ENCODE measurements at places on chromosomes 6 and 20.

DNA sequence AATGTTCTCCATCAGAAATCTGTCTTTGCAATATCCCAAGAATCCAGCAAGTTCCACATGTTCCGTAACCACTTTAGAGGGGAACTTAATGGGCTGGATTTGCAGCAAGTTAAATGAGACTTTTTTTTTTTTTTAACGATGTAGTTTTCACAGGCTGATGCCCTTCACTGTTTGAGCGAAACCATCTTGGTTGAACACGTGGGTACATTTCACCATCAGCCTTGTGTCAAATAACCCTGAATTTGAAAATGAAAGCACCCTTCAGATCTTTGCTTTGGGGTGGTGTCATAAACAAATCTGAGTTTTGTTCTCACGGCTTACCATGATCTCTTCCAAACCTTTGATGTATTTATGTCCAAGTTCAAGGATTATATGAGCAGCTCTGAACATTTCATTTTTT is 73.7 kb upstream of the EXOC2 start:
- no peak for DNase-seq

GRCh38 chr20:43752561-43753301 is 25.9 kb upstream of the GTSF1L start:
- DNase-seq: no peak

DNA sequence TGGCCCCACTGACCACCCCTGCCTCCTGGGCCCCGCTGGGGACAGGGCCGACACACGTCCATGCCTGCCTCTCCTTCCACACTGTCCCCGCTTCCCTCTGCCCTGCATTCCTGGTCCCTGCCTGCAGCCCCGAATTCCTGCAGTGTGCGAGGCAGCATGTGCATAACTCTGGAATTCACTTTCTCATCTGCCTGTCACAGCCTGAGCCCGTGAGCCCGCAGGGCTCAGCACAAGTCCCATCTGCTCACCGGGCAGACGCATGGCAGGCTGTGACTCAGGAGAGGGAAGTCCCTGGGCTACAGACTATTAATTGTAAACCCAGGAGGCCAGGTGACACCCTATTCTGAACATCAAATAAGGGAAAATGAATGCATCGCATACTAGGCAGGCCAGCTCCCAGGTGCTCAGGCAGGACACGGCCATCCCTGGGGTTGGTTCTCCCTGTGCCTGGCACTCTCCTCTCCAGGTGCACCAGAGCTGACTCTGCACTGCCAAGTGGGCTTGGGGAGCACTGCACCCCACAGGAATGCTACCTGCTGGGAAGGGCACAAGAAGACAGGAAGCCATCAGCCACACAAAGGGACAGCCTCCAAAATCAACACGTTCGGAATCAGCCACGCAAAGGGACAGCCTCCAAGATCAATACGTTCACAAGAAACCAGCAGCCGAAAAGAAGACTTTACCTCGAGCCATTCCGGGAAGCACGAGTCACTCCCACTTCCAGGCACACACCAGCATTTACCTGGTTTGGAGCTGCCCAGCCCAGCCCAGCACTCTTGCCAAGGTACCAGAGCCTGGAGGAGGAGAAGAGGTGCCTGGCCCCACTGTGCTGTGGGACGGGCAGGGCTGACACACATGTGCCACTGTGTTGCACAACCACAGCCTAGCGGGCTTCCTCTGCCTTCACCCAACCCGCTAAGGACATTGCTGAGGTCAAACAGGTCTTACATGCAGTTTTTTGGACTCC is 65.9 kb downstream of the DLL1 start:
- DNase-seq: no peak

DNA sequence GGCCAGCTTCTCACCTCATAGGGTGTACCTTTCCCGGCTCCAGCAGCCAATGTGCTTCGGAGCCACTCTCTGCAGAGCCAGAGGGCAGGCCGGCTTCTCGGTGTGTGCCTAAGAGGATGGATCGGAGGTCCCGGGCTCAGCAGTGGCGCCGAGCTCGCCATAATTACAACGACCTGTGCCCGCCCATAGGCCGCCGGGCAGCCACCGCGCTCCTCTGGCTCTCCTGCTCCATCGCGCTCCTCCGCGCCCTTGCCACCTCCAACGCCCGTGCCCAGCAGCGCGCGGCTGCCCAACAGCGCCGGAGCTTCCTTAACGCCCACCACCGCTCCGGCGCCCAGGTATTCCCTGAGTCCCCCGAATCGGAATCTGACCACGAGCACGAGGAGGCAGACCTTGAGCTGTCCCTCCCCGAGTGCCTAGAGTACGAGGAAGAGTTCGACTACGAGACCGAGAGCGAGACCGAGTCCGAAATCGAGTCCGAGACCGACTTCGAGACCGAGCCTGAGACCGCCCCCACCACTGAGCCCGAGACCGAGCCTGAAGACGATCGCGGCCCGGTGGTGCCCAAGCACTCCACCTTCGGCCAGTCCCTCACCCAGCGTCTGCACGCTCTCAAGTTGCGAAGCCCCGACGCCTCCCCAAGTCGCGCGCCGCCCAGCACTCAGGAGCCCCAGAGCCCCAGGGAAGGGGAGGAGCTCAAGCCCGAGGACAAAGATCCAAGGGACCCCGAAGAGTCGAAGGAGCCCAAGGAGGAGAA is 10.5 kb downstream of the GNAS-AS1 start:
- no peak for DNase-seq

GRCh38 chr20:46619445-46619844 is 31.8 kb downstream of the SLC13A3 start:
- no peak for DNase-seq

DNA sequence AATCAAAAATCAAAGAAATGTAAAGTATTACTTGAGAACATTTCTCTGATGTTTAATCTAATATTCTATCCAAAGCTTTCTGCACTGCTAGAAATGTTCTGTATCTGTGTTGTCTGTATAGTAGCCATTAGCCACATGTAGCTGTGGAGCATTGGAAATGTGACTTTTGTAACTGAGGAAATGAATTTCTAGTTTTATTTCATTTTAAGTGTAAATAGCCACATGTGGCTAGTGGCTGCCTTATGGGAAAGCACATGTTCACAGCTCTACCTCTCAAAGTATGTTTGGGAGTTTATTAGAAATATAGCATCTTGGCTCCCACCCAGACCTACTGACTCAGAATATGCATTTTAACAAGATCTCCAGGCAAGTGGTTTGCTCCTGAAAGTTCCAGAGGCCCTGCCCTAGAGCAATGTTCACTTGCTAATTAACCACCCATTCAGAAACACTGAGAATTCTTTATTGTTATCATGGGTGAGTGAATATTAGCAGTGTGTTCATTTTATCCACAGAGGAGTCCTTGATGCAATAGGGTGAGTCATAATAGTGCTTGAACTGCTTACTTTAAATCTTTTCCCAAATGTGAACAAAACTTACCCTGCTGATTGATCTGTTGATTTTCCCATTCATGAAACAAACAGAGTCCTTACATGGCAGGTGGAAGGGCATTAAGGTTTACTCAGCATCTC is 282.7 kb downstream of the PLCB1 start:
- no peak for DNase-seq

DNA sequence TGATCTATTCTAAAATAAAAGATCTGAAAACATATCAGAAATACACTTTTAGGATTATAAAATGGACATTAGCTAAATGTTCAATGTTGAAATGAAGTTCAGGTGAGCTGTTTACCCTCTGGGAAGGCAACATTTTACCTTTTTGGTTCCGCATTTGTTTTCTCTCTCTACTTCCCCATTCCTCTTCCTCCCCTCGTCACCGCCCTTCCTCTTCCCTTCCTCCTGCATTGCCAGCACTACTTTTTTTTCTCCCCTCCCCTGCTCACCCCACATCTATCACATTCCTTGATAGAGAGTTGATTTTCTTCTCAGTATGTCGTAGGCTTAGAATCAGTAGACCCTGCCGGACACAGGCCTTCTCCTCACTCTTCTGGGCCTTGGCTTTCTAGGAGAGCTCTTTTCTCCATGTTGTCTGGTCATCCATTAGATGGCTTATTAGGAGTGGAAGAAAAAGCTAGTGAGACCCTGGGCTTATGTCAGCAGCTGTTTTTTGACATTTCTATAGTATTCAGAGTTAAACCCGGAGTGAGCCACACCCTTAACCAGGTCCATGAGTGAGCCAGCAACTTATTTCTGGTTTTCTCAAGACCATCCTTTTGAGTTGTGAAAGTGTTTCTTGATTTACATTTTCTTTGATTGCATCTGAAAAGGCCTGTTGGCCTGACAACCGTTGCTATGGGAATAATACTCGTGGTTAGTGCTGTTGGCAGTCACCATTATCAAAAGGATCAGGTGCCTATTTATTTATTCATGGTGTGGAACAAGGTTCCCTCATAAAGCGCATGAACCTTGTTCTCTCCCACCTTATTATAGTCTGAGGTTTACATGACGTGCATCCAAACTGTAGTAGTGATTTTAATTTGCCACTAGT is 90.9 kb downstream of the DTD1 start:
- no peak for DNase-seq

DNA sequence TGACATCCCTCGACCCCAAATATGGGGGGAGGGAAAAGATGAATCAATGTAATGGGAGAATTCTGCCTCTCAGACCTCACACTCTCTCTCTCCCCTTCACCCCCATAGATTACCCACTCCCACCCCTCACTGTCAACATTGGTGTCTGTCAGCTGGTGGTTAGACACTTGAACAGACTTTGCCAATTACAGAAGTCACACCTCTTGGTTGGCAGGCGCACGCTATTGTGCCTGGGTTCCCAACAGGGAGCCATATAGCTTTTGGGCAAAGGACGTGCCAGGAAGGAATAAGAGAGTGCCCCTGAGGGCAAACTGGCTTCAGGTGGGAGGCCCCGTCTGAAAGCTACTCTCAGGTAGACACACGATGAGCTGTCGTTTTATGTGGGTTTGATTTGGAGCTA is 54.1 kb upstream of the FYN start:
- no peak for DNase-seq

GRCh38 chr20:63538204-63539091 is 1.3 kb upstream of the PTK6 start:
- DNase-seq: no peak

DNA sequence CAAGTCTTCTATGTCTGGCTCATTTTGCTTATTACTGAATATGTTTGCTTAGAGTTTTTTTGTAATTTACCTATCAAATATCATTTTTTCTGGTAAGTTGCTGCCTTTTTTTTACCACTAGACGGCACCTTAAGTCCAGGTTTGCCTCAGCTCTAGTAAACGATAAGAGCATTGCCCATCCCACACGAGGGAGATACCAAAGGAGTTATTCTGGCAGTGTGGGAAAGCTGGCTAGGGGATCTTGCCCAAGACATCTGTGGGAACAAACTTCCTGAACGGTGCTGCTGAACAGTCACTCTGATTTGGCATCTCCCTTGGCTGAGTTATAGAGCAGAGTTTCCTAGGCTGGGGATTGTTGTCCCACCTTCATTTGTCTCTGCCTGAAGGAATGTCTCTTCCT is 306.4 kb downstream of the COL12A1 start:
- no peak for DNase-seq

GRCh38 chr6:160160450-160160849 is 38.8 kb downstream of the SLC22A1 start:
- DNase-seq: no peak

DNA sequence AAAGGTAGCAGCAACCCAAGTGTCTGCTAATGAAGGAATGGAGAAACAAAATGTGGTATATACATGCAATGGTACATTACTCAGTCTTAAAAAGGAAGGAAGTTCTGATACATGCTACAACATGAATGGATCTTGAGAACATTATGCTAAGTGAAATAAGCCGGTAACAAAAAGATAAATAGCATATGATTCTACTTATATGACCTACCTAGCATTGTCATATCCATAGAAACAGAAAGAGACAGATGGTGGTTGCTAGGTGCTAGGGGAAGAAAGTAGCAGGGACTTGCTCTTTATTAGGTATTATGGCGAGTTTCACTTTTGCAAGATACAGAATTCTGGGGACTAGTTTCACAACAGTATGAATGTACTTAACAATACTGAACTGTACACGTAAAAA is 46.6 kb downstream of the UBR2 start:
- DNase-seq: no peak

DNA sequence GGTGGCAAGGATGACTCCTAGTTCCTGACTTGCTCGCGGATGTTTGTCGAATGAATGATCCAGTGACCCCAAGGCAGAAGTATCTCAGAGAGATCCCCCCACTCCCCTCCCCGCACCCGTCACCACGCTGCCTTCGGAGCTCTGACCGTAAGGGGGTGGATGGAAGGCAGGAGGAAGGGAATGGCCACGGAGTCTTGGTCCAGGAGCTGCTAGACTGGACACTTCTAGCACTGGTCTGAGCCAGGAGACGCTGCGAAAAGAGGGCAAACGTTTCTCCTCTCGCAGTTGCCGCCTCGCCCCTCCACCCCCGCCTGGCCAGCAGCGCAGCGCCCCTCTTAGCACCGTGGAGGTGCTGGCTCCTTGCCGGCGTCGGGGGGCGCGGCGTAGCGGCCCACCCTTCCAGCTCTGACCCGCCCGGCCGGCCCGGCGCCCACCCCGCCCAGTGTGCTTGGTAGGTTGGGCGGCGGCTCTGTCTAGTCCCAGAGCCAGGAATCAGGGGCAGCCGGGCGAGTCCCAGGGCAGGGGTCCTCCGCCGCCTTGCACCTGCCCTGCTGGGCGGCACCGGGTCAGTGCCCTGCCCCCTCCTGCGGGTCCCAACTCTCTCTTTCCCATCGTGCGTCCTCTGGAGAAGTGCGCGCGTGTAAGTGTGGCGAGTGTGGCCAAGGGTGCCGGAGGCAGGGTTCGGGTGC is 2.4 kb upstream of the DBNDD2 start:
- DNase-seq: no peak

GRCh38 chr6:57158658-57159057 is 13.5 kb upstream of the BAG2 start:
- DNase-seq: no peak

DNA sequence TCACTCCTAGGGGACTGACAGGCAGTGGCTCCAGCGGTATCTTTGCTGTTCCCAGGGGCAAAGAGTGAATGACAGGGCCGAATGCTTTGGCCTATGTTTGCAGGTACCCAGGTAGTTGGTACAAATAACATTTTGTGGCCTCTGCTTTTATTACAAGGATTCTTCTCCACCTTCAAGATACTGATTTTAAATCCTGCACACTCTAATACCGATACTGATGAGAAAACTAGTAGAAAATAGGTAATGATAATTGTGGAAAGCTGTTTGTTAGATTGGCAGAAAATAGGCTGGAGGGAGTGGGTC is 772 bp downstream of the HINT3 start:
- DNase-seq: no peak

GRCh38 chr6:144500892-144501291 is 215.8 kb downstream of the UTRN start:
- DNase-seq: no peak

- DNase-seq: no peak
Observed at GRCh38 chr20:420721-421574, 12.8 kb downstream of the RBCK1 start.

All from thoracic aorta (tissue), 2 donors.